Karpas-422 (cell line): ENCODE measurements at places on chromosomes 3 and 15. TPM values are rescaled to one million over a fixed set of nuclear protein-coding genes. Genes with fewer than 3 reads are reported as not detected.

DNA sequence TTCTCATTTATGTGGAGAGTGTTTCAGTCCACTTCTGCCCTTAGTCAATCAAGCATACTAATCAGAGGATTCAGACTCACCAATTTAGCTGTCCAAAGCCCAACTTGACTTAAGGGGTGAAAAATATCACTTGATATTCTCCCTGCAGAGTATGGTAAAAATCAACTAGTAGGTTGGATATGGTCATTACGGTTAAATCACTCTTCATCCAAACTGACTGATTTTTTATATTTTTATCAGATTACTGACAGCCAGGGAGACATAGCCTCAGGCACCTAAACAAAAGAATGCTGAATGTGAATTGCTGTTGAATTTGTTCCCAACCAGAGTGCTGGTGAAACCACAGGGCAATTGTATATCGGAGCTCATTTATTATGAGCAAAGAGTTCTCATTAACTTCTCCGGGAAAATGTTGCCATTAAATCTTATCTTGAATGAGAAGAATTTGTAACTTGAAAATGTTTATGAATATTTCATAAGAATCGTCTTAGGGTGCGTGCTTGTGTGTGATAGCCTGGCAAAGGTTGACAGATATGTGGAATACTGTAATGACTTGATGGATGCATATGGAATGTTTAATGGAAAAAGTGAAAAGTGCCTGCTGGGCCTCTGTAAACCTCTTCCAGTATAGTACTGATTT lies 411.2 kb downstream of the NAALADL2 start:
- no peak overlapping the region for H3K27ac ChIP-seq
- H3K27me3 ChIP-seq, result no peaks in the 10 kb centered on the region
- no peaks in the 10 kb centered on the region for H3K36me3 ChIP-seq

The EOGT gene
- total RNA-seq, result 18.5 and 49.9 TPM in 2 replicates

DNA sequence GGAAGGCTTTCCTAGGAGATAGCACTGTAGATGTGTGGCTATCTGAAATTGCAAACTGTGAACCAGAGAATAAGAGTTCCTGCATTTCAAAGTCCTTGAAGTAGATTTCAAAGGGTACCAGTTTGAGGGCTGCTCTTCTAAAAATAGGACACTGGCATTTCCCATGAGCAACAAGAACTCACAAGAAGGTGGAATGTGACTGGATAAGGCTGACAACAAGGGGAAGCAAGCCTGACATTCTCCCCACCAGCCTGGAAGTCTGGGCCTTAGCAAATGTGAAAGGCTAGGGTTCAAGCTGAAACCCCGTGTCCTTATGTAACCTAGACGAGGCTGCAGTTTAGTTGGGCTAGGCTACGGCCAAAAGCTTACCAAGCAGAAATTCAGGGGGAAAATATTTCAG lies 18.7 kb upstream of the TJP1 start:
- H3K4me1 ChIP-seq, result no peaks in the 10 kb centered on the region
- no peak for DNase-seq
- no peak overlapping the region for H3K27ac ChIP-seq
- H3K27me3 ChIP-seq, result no peaks in the 10 kb centered on the region
- H3K36me3 ChIP-seq, result no peaks in the 10 kb centered on the region

- peak overlapping the region; percentile 23; the same call in 1 of the 2 replicates for H3K4me3 ChIP-seq
- peaks cover 38% of the 10 kb centered on the region for H3K4me1 ChIP-seq
- no peaks in the 10 kb centered on the region for H3K27me3 ChIP-seq
Observed at GRCh38 chr3:33541918-33542317, 101.7 kb upstream of the UBP1 start.

DNA sequence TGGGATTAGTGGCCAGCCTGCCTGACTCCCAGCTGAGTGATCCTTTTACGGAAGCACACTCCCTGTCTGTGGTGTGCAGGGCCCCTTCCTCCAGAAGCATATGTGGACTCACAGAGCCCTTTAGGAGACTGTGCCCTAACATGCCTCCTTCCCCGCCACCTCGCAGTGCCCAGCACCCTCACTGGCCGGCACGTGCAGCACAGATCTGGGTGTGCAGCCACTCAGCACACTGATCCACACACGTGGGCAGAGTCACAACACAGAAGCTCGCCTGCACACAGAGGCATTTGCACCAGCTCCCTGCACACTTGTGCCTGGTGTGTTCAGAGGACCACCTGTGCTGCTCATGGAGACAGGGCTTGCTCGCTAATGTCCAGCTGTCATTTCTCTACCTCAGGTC lies 23.6 kb upstream of the CSPG4 start:
- no peak overlapping the region for H3K4me3 ChIP-seq
- H3K4me1 ChIP-seq, result peaks cover 16% of the 10 kb centered on the region
- no peaks in the 10 kb centered on the region for H3K27me3 ChIP-seq
- no peaks in the 10 kb centered on the region for H3K36me3 ChIP-seq
- DNase-seq, result no peak

The XCR1 gene
- total RNA-seq, result not detected in 2 replicates

The ZNF860 gene
- 14.6 and 22.4 TPM in 2 replicates for total RNA-seq

- no peak overlapping the region for H3K4me3 ChIP-seq
- H3K27me3 ChIP-seq, result no peaks in the 10 kb centered on the region
- DNase-seq, result no peak
- no peak overlapping the region for H3K27ac ChIP-seq
Observed at GRCh38 chr3:110526777-110527727, 544.6 kb upstream of the NECTIN3 start.

DNA sequence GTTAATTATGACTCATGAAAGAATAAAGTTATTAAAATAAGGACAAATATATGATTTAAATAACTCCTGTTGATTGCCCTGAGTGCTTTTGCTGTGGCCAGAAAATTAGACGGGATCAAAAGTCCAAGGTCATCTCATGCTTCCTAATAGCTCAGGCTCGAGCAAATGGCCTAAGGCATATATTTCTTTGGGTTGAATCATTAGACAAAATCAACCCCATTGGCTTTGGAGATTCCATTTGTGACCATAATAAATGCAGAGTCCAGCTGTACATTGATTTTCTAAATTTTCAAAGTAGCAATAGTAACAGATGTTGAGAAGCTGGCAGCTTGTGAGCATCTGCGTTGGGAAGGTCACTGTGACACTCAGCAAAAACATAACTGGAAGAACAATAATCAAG lies 464.5 kb upstream of the TGFBR2 start:
- no peak overlapping the region for H3K4me3 ChIP-seq
- no peak overlapping the region for H3K27ac ChIP-seq
- no peaks in the 10 kb centered on the region for H3K36me3 ChIP-seq
- no peak for DNase-seq
- no peaks in the 10 kb centered on the region for H3K4me1 ChIP-seq

DNA sequence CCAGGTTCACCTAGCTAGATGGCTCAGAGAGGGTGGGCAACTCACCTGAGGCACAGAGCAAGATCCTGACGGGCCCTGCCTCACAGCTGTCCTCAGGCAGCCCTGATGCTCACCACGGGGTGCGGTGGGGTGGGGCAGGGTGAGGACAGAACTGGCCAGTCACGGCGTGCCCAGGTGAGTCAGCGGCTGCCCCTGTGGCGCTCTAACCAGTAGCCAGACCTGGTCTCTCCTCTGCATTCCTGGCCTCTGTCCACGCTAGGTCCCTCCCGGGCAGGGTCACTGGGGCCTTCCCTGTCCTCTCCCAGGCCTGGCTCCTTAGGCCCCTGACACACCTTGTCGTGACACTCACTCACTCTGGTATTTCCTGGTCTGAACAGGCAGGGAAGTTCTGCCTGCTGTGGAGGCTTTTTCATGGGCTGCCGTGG lies 901 bp downstream of the ALS2CL start:
- H3K27ac ChIP-seq, result no peak overlapping the region
- no peak for DNase-seq
- no peak overlapping the region for H3K4me3 ChIP-seq
- H3K27me3 ChIP-seq, result no peaks in the 10 kb centered on the region
- no peaks in the 10 kb centered on the region for H3K4me1 ChIP-seq
- no peaks in the 10 kb centered on the region for H3K36me3 ChIP-seq

DNA sequence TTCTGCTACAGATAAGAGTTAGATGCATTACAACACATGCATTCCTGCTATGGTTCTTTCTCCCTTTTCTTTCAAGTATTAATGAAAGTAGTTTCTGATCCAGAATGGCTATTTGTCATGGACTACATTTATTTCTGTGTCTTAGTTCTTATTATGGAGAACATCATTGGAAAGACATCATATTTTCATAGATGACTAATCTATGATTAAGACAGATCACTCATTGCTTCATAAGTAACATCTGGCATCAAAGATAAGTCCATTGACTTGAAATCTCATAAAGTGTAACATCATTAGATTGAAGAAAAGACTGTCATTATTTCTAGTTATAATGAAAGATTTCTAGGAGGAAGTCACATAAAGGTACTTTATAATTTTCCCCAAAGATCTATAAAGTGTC lies 366.7 kb downstream of the NSUN3 start:
- H3K4me3 ChIP-seq, result no peak overlapping the region
- H3K36me3 ChIP-seq, result no peaks in the 10 kb centered on the region
- no peaks in the 10 kb centered on the region for H3K4me1 ChIP-seq
- no peak for DNase-seq

DNA sequence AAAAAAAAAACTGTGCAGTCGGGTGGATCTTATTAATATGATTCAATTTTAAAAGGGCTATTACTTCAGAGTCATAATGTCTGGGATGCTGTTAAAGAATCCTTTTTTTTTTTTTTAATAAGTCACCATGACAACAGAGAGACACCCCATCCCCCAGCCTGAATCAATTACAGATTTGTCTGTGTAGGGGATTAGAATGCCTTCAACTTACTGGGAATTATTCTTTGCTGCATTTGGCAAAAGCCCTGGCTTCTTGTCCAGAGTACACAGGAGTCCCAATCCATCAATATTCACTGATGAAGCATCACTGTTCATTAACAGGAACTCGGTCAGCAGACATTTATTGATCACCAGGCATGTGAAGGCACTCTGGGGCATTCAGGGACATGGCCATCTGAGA lies 12.7 kb upstream of the PXYLP1 start:
- no peak overlapping the region for H3K4me3 ChIP-seq
- H3K27ac ChIP-seq, result no peak overlapping the region
- H3K27me3 ChIP-seq, result peaks cover 5% of the 10 kb centered on the region; the same call in 1 of the 2 replicates
- no peaks in the 10 kb centered on the region for H3K36me3 ChIP-seq
- no peaks in the 10 kb centered on the region for H3K4me1 ChIP-seq
- DNase-seq, result no peak

- DNase-seq, result no peak
- H3K27ac ChIP-seq, result no peak overlapping the region
- H3K36me3 ChIP-seq, result no peaks in the 10 kb centered on the region
- H3K4me3 ChIP-seq, result no peak overlapping the region
Observed at GRCh38 chr15:58524247-58524646, 92.5 kb downstream of the LIPC start.

The NEK11 gene
- 2.5 and 2.6 TPM in 2 replicates for total RNA-seq

GRCh38 chr3:184907681-184908649 lies 96.0 kb downstream of the VPS8 start:
- DNase-seq, result no peak
- no peaks in the 10 kb centered on the region for H3K4me1 ChIP-seq
- H3K36me3 ChIP-seq, result peaks cover 20% of the 10 kb centered on the region
- no peak overlapping the region for H3K27ac ChIP-seq
- no peak overlapping the region for H3K4me3 ChIP-seq
- no peaks in the 10 kb centered on the region for H3K27me3 ChIP-seq

The MED12L gene
- 0.58 and 2.4 TPM in 2 replicates for total RNA-seq

DNA sequence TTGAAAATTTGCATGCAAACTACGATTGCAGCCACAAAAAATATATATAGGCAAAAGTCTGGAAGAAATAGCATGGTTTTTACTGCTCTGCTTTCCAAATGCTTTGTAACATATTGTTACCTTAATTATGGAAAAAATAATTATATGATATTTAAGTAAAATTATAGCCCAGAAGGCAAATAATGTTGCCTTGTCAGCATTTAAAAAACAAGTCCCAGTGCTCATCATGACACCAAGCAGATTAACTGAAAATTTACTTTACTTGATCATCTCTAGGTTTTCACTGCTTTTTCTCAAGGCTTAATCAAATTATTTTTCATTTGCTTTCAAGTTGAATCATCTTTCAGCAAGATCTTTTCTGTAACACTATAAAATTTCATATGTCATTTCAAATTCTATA lies 262.9 kb downstream of the ZMAT3 start:
- no peaks in the 10 kb centered on the region for H3K4me1 ChIP-seq
- DNase-seq, result no peak
- no peaks in the 10 kb centered on the region for H3K36me3 ChIP-seq
- no peaks in the 10 kb centered on the region for H3K27me3 ChIP-seq
- H3K4me3 ChIP-seq, result no peak overlapping the region

DNA sequence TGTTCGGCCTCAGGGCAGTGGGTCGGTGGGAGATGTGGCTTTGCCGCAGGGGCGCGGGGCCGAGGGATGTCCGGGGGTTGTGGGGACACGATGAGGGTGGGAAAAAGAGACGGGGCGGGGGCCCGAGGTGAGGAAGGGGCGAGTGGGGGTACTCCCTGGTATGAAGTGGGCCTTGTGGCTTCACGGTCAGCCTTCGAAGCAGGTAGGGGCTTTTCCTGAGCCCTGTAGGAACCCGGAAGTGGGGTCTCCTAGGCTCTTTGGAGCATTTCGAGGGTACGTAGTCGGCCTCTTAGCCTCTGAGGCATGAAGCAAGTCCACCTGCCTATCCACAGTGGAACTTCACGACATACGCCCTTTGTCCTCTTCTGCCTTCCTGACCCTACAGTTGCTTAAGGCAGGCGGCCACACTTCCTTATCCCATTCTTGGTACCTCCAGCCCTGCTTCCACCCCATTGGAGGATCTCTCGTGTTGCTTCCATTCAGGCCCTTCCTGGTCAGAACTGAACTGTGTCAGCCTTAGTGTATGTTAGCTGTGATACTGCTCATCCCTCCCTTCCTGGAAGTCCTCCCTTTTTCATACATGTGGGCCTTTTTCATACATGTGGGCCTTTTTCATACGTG lies 389 bp downstream of the ARPC4 start:
- no peaks in the 10 kb centered on the region for H3K27me3 ChIP-seq
- H3K27ac ChIP-seq, result peak overlapping the region; percentile 93
- H3K4me1 ChIP-seq, result peaks cover 30% of the 10 kb centered on the region
- DNase-seq, result peak; percentile 68
- peak overlapping the region; percentile 91 for H3K4me3 ChIP-seq

GRCh38 chr3:28700728-28701127 lies 352.1 kb upstream of the AZI2 start:
- no peaks in the 10 kb centered on the region for H3K4me1 ChIP-seq
- H3K27me3 ChIP-seq, result no peaks in the 10 kb centered on the region
- H3K27ac ChIP-seq, result no peak overlapping the region

DNA sequence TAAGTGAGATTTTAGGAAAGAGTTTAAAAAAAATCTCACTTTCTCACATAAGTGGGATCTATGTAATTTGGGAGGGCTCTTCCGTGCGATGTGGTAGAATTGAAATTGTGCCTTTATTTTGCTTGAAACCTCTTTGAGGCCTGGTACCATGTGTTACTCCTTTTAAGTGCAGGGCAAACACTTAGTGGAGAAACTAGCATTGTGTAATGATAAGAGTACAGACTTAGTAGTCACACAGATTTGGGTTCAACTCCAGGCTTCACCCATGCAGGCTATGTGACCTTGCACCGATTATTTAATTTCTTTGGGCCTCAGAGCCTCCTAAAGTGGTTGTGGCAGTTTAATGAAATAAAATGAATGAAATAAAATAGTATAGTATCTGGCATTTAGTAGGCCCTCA lies 2.4 kb downstream of the PSMA4 start:
- no peaks in the 10 kb centered on the region for H3K27me3 ChIP-seq
- H3K27ac ChIP-seq, result no peak overlapping the region
- DNase-seq, result peak; percentile 33
- no peak overlapping the region for H3K4me3 ChIP-seq
- peaks cover 49% of the 10 kb centered on the region for H3K36me3 ChIP-seq

- no peaks in the 10 kb centered on the region for H3K27me3 ChIP-seq
- peak overlapping the region; percentile 46 for H3K4me3 ChIP-seq
- H3K4me1 ChIP-seq, result peaks cover 59% of the 10 kb centered on the region
- DNase-seq, result peak; percentile 41
Observed at GRCh38 chr3:112137781-112138180, 4.7 kb upstream of the GCSAM start.

- no peak for DNase-seq
- H3K27ac ChIP-seq, result no peak overlapping the region
- peaks cover 34% of the 10 kb centered on the region; the same call in 1 of the 2 replicates for H3K36me3 ChIP-seq
- no peaks in the 10 kb centered on the region for H3K4me1 ChIP-seq
- H3K27me3 ChIP-seq, result no peaks in the 10 kb centered on the region
- H3K4me3 ChIP-seq, result no peak overlapping the region
Observed at GRCh38 chr15:48343865-48344264, 12.6 kb downstream of the DUT start.
